ENCODE measurements at places on chromosomes 6 and 20.

DNA sequence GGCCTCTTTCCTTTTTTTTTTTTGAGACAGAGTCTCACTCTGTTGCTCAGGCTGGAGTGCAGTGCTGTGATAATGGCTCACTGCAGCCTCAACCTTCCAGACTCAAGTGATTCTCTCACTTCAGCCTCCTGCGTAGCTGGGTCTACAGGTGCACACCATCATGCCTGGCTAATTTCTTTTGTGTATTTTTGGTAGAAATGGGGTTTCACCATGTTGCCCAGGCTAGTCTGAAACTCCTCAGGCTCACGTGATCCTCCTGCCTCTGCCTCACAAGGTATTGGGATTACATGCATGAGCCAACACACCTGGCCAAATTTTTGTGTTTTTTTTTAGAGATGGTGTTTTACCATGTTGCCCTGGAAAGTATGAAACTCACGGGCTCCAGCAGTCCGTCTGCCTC is 29.3 kb downstream of the SRC start:
- no peak for DNase-seq

DNA sequence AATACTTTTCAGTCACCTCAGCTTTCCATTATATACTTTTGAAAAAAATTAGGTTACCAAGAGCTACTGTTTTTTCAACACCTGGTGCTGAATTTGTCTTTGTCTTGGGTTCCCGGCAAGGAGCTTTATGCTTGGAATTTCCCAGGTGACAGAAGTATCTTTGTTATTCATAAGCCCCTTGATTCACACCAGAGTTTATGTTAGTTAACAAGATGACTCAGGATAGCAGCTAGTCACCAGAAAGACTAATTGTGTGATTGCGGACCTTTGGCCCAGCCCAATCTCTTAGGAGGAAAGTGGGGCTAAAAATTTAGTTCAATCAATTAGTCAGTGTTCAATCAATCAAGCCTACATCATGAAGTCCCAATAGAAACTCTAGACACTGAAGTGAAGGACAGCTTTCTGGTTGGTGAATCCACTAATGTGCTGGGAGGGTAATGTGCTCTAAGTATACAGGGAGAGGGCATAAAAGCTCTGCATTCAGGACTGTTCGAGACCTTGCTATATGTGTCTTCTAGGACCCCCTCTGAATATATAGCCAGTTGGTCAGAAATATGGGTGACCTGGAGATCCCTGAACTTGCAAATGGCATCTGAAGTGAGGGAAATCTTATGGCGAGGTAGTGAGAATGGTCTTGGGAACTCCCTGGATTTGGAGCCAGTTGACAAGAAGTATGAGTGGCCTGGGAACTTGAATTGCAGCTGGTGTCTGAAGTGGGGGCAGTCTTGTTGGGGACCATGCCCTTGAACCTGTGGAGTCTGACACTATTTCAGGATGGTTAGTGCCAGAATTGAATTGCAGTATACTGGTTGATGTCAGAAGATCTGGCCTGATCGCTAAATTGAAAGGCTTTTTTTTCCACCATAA is 16.2 kb downstream of the TMEM30A start:
- DNase-seq, result no peak

GRCh38 chr6:16295060-16295459 is 56.7 kb downstream of the GMPR start:
- no peak for DNase-seq

GRCh38 chr6:139868576-139868975 is 494.1 kb upstream of the CITED2 start:
- no peak for DNase-seq
